ENCODE measurements at places on chromosomes 3 and 15. TPM values are rescaled to one million over a fixed set of nuclear protein-coding genes. Genes with fewer than 3 reads are reported as not detected.

The PAK6 gene
- not detected for polyA plus RNA-seq

The GRK7 gene
- 0.08 TPM for polyA plus RNA-seq

The HERC2 gene
- polyA plus RNA-seq: 25.6 TPM

The RHOV gene
- polyA plus RNA-seq: not detected

The RBM15B gene
- polyA plus RNA-seq: 11.9 TPM

The CIP2A gene
- 10.5 TPM for polyA plus RNA-seq

The BDH1 gene
- 1.2 TPM for polyA plus RNA-seq

All from GM23248 (cell line).